ENCODE measurements at places on chromosomes 7 and 10.

GRCh38 chr7:157445246-157445955 lies 108.6 kb downstream of the DNAJB6 start:
- no peak for DNase-seq

- no peak for DNase-seq
These were observed 219.5 kb upstream of the PHYHIPL start for GRCh38 chr10:58956926-58957325.

DNA sequence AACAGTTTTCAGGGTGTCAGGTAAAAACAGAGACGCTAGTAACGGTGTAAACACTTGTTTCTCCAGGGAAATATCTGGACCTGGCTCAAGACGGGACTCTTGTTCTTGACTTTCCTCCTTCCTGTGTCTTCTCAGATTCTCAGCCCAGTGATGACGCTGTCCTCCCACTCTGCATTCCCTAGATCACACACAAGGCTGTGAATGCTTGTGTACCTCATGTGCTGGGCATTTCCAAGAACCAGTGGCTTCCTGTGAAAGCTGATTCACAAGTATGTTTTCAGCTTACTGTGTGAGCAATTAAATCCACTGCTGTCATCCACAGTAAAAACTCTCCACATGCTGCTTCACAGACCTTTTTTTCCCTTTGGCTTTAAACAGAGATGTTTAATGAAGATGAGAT lies 193.8 kb upstream of the DPP6 start:
- no peak for DNase-seq

DNA sequence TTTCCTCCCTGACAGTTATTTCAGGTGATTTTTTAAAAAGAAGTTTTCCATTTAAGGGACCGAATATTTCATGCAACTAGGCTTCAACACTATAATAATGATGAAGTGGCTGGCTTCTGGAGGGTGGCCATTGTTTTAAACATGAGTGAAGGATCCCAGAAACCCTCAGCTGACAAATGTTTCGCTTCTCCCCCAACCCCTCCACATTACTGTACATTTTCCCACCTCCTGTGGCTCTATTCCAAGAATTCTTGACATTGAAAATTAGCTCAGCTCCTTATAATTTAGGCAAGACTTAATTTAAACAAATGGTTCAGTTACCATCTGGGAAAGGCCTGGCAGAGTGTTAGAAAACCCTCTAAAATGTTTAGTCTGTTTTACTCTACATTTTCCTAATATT lies 129.9 kb upstream of the CDCA7L start:
- no peak for DNase-seq

DNA sequence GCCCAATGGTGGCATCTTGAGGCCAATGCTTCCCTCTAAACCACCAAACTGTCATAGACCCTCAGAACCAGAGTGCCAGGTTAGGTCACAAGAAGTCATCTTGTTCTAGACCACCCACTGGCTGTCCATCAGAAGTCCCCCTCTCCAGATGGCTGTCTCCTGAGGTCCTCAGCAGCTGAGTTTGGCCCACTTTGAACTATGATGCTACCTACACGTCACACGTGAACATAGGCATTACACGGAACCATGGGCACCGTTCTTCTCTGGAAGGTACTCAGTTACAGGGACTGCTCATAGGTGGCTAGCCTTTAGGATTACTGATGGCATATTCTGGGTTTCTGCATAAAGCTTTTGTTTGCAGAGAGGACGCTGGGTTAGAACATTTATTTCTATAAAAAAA lies 166.4 kb downstream of the ADAM12 start:
- DNase-seq = no peak

DNA sequence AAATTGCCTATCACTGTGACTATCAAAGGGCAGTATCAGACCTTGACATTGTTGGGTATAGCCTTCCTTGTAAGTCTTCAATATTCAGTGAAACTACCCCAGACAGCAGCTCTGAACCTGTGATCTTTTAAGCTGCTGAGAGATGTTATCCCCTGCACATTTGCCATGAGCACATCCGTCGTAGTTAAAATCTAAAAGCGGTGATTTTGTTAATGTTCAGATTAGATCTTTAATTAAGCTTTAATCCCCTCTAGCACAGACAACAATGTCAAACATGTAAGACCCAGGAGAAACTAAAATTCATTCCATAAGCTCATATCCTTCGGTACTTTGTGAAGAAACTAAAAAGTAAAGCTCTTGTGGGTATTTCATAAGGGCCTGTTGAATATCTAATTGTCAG lies 105.8 kb downstream of the MALRD1 start:
- DNase-seq = no peak

- peak; percentile 63 for DNase-seq
These were observed 514 bp downstream of the RNF216 start for GRCh38 chr7:5780801-5781496.

- DNase-seq = no peak
These were observed 241.3 kb downstream of the ANK3 start for GRCh38 chr10:60148266-60148840.

GRCh38 chr7:152115021-152115718 lies 89.7 kb downstream of the GALNT11 start:
- DNase-seq = no peak

DNA sequence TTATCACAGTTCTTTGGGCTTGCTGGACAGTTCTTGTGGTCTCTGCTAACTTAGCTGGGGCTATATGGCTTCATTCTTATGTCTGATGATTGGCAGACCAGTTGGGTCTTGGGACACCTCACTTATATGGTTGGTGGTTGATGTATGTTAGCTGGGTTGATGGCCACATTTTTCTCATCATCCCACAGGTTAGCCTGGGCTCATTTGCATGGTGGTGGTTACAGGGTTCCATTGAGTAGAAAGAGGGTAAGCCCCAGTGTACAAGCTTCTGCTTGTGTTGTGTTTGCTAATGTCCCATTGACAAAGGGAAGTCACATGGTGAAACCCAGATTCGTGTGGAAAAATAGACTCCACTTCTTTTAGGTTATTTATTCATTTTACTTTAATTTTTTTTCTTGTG lies 40.6 kb downstream of the TMEM60 start:
- no peak for DNase-seq

GRCh38 chr7:16970732-16971482 lies 89.1 kb upstream of the AGR3 start:
- no peak for DNase-seq

- DNase-seq = no peak
These were observed 73.3 kb upstream of the COL13A1 start for GRCh38 chr10:69728335-69728870.

- no peak for DNase-seq
These were observed 314.4 kb upstream of the BMPER start for GRCh38 chr7:33590916-33591315.

DNA sequence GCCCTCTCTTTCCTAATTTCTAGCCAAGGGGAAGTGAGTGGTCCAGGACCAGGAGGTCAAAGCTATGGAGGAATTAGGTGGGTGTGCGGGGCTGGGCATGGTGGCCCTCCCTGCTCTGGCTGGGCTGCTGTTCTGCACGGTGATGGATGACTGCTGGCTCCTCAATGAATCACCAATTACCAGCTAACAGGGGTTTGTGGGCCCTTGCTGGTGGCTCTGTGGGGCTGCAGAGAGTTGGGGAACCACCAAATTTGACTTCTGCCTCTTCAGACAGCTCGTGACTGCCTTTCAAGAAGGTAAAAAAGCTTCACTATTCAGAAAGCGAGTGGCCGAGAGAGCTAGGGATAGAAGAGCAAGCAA lies 35.0 kb upstream of the HABP2 start:
- DNase-seq = no peak

DNA sequence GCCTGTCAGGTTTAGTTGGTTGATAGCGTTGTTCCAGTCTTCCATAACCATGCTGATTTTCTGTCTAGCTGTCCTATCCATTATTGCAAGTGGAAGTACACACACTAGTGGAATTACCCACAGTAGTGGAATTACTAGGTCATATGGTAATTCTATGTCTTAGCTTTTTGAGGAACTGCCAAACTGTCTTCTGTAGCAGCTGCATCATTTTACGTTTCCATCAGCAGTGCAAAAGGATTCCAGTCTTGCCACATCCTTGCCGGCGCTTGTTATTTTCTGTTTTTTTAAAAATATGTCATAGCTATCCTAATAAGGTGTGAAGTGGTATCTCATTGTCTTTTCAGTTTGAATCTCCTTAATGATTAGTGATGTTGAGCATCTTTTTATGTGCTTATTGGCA lies 17.2 kb upstream of the RHBDD2 start:
- DNase-seq = peak; percentile 9

DNA sequence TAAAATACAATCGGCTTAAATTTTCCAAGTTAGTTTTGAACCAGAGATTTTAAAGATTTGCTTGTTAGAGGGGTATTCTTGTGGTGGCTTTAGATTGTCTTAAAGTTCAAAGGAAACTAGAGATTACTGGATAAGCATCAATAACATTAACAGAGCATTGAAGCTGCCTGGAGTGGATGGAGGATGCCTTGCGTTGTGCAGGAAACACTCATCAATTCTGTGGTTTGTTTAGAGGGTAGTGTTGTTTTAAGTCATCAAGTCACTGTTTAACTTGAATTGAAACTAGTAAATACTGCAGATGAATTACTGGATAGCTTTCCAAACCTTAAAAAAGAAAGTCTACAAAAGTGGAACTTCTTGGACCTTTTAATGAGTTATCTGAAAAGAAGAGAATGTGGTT lies 218.6 kb downstream of the CELF2 start:
- DNase-seq = no peak

DNA sequence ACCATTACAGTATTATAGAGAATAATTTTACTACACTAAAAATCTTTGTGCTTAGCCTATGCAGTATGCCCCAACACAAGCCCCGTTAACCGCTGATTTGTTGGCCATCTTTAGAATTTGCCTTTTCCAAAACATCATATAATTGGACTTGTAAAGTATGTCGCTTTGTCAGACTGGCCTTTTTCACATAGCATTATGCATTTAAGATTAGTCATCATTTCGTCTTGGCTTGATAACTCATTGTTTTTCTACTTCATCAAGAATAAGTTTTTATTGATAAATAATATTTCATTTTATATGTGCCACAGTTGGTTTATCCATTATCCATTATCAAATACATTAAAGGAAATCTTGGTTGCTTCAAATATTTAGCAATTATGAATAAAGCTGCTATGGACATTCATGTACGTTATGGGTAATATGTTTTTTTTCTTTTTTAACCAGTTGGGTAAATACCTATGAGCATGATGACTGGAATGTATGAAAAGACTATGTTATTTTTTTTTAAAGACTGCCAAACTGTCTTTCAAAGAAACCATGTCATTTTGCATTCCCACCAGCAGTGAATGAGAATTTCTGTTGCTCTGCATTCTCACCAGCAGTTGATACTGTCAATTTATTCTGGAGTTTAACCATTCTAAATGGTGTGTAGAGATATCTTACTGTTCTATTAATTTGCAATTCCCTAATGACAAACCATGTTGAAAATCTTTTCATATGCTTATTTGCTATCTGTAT lies 273.1 kb upstream of the KCND2 start:
- DNase-seq = no peak

- no peak for DNase-seq
These were observed 11.8 kb downstream of the OSBPL3 start for GRCh38 chr7:24968165-24968564.

DNA sequence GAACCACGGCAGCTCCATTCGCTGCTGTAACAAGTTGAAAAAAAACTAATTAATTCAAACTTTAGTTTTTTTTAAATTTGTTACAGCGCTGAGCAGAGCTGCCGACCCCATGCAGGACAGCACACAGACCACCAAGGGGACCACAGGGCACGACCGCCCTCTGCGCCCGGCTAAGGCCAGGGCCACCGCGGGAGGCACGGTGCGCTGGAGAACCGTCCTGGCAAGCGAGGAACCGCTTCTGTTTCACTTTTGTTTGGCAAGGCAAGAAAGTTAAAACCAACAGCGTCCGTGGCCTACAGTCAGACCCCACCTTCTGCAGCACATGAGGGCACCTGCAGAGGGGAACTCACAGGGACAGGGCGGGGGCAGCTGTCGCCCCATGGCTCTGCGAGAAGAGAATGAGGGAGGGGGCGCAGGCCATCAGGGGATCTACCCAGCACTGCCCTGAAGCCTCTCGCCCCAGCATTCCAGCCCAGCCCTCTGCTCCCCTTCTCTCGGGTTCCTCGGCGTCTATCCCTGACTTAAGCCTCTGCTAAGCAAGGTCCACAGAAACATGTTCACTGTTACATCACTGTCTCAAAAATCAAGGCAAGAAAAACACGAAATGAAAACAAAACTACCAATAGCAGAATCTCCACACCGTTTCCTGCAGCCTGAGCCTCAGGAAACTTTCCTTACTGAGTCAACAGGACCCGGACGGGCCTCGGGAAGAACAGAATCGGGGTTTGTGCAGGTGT lies 204.4 kb downstream of the DIP2C start:
- DNase-seq = no peak

DNA sequence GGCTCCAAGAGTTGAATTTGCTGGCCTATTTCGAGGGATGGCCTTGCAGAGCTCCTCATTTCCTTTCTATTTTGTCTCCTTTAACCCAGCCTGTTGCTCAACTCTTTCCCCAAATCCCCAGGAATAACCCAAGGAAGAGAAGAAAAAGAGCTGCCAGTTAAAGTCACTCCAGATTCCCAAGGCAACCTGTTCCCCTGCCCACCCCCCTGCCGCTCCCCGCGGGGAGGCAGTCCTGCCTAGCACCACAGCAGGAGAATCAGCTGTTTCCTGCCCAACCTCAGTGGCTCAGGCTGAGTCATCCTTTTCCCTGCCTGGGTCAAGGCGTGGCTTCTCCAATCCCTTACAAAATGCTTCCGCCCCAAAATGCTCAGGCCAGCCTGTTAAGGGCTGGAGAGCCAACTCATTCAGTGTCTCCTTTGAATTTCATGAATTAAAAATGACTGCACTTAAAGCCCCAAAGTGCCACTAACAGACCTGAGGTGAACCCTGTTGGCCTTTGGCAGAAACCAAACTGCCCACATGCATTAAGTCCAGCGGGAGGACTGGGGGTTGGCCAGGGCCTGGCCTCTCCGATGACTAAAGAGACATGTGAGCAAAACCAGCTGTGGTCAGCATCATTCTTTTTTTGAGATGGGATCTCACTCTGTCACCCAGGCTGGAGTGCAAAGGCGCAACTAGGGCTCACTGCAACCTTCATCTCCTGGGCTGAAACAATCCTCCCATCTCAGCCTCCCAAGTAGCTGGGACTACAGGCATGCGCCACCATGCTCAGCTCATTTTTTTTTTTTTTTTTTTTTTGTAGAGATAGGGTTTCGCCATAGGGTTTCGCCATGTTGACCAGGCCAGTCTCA lies 83.2 kb upstream of the KIF5B start:
- no peak for DNase-seq

- DNase-seq = no peak
These were observed 253.6 kb downstream of the WDR37 start for GRCh38 chr10:1309617-1310270.

All from Karpas-422 (cell line).